Stimulated activated CD8-positive, alpha-beta memory T cell treated with anti-CD3 and anti-CD28 coated beads, Interleukin-4, amount 100 ng/mL, for 24 hours (primary cell): ENCODE measurements at places on chromosomes 3 and 15.
A peak's percentile ranks its signal among the peaks of the same experiment; 100 is the strongest.

GRCh38 chr3:128787256-128788253, 61.6 kb downstream of the RAB7A start:
- no peak for DNase-seq

DNA sequence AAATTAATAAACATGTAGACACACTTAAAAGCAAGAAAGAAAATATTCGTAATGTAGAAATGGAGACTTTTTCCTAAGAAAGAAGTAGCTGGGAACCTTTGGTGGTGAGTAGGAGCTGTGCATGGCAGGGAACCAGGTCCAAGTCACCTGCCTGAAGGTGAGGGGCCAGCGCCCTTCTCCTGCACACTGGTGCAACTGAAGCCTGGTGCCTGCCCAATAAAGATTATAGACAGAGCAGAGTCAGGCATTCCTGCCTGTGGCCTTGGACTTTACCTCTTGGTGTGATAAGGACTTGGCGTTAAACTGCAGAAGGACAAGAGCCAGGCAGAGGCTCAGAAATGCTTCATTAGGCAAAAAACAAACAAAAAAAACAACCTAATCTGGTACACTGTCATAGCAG, 14.2 kb downstream of the CFAP91 start:
- DNase-seq: no peak

- DNase-seq: no peak
Measured at GRCh38 chr3:26596335-26596734, 26.2 kb upstream of the LRRC3B start.

DNA sequence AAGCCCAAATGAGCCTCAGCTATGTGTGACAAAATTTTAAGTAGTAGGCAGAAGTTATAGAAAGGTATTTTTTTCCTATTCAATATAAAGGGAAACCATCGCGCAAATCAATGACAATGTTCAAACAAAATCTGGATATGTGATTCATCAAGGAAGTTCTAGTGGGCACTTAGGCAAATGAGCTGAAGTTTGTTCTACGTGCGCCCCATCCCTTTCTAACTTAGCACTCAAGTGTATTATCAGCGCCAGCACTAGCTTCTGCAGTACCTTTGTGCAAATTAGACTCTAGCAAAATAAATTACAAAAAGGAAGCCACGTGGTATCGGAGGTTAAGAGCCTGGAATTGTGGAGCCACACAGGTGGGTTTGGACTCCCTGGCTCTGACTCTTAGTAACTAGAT, 91.1 kb downstream of the TBL1XR1 start:
- DNase-seq: no peak

DNA sequence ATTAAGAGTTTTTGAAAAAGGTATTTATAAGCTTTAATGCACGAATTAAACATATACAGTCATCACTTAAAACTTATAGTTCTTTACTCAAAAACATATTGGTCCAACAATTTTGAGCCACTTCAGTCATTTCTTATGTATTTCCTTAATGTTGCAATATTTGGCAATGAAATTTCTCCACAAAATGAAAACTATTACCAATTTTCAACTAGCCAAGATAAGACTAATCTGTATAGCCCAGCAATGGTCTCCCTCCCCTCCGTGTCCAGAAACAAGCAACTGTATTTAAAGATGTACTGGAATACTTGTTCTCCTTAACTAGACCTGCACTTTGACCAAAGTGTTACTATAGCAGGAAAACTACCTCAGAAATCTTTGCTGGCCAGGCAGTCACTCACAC, 9.2 kb downstream of the ARF4 start:
- DNase-seq: no peak

DNA sequence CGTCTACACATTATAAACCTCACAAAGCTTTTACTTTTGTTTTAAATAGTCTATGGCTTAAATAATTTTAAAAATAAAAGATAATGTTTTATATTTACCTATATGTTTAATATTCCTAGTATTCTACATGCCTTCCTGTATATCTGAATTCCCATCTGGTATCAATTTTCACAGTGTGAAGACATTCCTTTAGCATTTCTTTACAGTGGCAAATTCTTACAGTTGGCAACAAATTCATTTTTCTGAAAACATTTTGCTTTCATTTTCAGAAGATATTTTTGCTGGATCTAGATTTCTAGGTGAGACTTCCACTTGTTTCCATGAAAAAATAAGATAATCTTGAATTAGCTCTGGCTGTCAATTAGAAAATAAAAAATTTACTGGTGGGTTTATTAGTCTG, 471.4 kb upstream of the NAALADL2 start:
- no peak for DNase-seq

DNA sequence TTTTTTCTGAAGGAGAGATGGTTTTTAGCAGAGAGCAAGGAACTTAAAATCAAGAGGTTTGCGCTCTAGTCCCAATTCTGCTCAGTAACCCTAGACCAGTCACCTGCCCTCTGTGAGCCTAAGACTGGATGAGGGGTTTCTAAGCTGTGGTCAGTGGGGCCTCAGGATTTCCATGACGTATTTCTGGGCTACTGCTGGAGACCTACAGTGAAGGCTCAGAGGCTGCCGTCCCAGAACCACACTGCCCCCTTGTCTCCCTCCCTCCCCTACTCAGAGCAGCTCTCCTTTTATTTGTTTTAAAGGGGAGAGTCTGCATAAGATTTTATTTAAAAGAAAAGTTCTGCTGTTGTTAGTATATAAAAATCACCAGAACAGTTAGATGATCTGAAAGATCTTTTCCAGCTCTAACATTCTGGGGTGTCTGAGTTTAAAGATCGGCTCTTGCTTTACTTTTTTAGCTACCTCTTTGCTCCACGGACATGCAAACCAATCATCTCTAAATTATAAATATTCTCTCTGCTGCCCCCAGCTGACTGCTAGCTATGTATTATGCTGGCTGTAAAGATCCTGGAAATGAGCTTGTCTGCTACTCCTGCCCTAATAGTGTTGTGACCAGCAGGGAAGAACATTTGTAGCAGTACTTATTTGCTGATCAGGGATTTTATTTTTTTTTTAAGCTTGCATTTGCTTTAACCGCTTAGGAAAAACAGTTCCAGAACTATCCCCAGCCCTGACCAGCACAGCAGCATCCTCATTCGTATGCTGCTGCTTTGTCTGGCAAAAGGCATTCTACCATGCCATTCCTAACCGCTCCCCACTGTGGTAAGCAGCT, 28.6 kb upstream of the NDUFB4 start:
- no peak for DNase-seq

DNA sequence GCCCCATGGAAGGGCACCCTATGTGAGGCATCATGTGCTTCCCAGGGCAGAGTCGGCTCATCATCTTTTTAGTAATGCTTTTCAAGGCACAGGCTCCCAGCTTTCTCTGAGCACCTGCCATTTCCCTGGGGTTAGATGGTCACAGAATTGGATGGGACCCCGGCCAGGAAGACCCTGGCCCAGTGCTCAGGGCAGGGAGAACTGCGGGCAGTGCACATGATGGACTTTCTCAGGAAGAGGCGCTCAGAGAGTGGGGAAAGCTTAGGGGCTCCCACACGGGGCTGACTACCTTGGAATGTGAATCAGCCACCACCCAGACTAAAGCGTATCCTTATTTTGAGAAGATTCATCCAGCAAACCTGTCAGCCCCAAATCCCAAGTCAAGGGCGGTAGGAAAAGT, 16.5 kb upstream of the SKOR1 start:
- DNase-seq: no peak

DNA sequence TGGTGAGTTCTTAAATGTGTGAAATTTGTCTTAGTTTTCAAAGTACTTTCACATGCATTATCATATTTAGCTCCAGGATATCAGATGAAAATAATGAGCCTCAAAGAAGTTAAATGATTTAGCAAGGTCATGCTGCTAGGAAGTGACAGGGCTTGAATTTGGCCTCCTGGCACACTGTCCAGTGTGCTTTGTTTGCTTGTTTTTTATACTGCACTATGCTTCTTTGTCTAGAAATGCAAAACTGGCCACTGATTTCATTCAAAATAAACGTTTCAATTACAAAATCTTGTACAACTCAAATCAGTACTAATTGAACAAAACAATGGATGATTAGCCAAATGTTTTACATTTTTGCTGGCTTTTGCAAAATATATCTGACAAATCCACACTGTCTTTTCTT, 583.3 kb upstream of the CBLB start:
- no peak for DNase-seq

- DNase-seq: no peak
Measured at GRCh38 chr15:41961595-41962202, 10.7 kb downstream of the EHD4 start.

- no peak for DNase-seq
Measured at GRCh38 chr3:168815946-168816345, 720.2 kb upstream of the GOLIM4 start.

DNA sequence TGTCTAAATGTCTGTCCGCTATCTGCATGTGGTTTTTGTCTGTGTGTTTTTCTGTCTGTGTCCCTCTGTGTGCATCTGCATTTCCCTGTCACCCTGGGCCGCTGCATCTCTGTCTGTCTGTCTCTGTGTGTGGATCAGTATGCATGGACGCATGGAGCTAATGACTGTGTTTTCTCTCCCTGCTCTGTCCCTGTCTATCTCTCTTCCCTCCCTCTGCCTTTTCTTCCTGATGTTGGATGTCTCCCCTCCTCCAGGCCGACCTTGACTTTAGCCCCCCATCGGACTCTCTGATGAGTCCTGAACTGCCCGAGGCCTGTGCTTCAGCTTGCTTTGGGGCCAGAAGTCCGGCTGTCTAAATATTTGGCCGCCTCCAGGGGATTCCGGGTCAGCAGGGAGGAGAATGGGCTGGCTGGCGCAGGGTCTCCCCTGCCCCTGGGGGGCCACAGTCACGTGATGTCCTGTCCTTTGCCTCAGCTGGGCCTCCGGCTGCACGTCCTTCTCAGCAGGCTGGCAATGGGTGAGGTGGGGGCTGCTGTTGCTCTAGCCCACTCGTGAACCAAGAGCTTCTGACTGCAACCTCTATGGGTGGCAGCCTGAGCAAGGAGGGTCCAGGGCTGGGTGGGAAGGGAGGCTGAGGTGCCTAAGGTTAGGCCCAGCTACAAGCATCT, 3.7 kb downstream of the SLC38A3 start:
- DNase-seq: no peak

GRCh38 chr3:183253528-183254486, 754 bp downstream of the B3GNT5 start:
- DNase-seq: no peak

DNA sequence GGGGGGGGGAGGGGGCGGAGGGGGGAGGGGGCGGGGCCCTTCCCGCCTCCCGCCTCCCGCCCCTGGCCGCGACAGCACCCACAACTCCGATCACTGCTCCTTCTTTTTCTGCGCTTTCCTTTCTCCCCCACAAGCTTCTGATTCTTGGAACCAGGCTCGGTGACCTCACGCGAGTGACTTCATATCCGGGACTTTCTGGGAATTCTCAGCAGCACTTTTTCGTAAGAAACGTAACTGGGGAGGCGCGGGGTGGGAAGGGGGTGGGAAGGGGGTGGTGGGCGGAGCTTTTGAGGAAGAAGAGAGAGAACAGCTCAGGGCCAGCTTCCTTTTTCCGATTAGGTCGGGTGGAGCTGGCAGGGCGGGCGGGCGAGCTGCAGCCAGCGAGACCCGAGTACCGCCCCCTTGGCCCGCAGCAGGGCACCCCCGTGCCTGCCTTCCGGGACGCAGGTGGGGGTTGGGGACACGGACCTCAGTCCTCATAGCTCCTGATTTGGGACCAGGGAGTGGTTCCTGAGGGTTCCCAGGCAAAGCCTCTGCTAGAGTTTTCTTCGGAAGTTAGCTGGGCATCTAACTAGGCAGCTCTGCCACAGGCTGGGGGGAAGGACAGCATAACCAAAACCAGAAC, 14.6 kb downstream of the XIRP1 start:
- DNase-seq: peak; percentile 59

DNA sequence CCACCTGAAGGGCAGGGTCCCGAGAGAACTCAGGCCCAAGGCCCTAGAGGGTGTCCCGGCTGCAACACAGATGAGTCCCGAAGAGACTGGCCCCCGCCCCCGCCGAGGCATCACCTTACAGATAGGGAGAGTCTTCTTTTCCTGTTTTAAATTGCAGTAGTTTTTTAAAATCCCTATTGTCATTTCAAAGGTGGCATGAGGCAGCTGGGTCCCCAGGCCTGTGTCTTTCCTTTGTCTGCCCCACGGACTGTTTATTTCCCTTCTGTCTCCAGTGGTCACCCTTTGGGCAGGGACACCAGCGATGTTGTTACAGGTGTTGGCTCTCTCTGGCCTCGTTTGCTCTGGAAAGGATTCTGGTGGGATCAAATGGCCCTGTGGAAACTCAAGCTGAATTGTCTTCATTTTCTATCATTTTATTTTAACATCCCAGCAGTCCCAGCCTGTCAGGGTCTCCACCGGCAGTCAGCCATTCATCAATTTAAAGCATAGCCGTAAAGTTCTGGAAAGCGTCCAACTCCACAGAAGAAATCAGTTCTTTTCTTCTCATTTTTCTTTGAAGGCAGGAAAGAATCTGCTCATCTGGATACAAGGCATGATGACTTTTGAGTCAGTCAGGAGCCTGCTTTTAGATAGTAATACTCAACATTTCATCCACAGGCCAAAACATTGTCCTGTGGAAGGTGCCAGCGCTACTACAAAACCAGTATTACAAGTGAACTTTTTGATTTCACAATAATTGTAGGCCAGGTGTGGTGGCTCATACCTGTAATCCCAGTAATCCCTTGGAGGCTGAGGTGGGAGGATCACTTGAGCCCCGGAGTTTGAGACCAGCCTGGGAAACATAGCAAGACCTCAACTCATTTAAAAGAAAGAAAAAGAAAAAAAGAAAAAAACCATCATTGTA, 96.2 kb downstream of the HES1 start:
- DNase-seq: no peak

- no peak for DNase-seq
Measured at GRCh38 chr15:40957581-40958051, 4.3 kb downstream of the CHAC1 start.

- no peak for DNase-seq
Measured at GRCh38 chr15:68910816-68911215, 19.5 kb upstream of the SPESP1 start.

DNA sequence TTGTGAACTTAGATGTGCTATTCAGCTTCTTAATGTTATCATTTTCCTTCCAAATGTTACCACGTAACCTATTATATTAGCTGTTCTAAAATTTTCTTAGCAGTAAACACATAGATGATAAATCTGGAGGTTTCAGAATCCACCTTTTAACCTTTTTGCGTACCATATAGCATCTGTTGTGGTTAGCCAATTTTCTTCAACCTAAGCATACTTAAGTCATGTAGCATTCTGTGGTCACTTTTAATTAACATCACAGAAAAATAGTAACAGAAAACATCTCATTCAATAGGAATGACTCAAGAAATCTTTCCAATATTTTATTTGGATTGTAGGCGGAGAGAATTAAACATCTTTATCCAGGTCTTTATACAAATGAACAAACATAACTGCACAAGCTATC, 1465.3 kb upstream of the GBE1 start:
- no peak for DNase-seq

- no peak for DNase-seq
Measured at GRCh38 chr3:102736975-102737304, 302.1 kb downstream of the ZPLD1 start.
